AG09319 (cell line): ENCODE measurements at places on chromosomes 1 and 21.

- peak; percentile 46 for DNase-seq
Measured at GRCh38 chr1:178513278-178513983, 522 bp downstream of the TEX35 start.

DNA sequence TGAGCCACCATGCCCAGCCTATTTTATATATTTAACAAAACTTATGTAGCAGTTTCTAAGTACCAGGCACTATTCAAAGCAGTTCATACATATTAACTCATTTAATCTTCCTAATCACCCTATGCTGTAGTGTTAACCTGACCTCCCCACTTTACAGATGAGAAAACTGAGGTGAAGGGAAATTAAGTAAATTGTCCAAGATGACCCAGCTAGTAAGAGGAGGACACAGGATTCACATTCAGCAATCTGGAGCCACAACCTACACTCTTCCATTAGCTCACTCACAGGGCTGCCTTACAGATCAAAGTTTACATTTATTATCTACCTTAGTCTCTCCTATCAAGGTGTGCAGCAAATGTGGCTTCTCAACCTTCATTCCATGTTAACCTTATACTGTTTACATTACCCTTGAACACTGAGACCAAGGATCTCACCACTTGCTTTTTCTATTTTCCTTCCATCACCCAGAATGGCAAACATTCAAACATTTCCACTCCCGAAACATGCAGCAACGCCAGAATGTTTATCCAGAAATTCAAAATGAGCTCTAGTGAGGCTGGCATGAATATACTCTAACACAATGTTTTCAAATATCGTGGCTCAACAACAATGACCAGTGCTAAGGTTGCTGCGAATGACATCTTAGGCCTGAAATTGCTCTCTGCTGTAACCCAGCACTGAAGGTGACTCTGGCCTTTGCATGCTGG lies 24.5 kb downstream of the HIVEP3 start:
- DNase-seq: no peak

DNA sequence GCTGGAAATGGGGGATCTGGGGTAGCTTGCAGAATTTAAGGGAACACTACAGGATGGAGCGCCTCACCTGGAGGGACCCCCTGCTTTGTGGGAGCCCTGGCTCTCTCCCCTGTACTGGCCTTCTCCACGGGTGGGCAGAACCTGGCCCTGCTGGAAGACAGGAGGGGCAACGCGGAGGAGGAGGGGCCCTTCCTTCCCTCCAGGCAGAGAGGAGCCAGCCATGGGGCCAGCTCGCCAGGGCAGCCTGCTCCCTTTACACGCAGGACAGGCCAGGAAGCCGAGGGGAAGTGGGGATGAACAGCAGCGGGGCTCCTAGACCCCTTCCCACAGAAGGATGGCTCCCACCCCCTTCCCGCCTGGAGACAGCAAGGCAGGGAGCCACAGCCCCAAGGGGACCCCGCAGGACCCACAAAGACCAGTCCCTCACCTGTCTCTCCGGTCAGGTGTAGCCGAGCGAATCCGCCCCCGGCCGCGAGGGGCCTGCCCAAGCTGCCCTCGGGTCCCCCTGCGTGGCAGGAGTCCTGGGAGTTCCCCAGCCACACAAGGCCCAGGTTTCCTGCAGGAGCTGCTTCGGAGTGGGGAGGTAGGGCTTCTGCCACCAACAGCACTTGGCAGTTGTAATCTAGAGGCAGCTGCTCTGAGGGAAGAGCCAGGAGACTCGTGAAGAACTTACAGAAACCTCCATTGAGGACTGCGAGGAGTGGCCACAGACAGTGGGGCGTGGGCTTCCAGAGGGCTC lies 1.6 kb upstream of the SLC19A1 start:
- no peak for DNase-seq

- DNase-seq: no peak
Measured at GRCh38 chr1:223323491-223324484, 40.2 kb downstream of the SUSD4 start.

DNA sequence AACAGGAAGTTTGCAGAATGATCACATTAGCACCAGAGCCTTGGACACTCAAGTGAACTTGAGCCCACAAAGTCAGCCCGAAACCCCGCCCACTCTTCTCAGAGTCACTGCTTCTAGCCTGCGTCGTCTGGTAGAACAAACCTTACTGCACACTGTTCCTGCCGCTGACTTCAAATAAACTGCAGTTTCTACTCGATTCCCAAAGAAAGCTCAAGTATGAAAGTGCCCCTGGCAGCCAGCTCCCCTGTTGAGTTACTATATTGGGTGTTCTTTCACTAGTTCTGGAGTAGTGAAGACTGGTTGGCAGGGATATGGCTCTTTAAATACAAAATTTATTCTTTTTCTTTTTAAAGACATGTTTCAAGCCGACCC lies 164.7 kb downstream of the GALNT2 start:
- no peak for DNase-seq

DNA sequence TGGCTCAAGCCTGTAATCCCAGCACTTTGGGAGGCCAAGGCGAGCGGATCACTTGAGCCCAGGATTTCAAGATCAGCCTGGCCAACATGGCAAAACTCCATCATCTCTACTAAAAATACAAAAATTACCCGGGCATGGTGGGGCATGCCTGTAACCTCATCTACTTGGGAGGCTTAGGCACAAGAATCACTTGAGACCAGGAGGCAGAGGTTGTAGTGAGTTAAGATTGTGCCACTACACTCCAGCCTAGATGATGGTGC lies 12.0 kb downstream of the PALMD start:
- DNase-seq: no peak

DNA sequence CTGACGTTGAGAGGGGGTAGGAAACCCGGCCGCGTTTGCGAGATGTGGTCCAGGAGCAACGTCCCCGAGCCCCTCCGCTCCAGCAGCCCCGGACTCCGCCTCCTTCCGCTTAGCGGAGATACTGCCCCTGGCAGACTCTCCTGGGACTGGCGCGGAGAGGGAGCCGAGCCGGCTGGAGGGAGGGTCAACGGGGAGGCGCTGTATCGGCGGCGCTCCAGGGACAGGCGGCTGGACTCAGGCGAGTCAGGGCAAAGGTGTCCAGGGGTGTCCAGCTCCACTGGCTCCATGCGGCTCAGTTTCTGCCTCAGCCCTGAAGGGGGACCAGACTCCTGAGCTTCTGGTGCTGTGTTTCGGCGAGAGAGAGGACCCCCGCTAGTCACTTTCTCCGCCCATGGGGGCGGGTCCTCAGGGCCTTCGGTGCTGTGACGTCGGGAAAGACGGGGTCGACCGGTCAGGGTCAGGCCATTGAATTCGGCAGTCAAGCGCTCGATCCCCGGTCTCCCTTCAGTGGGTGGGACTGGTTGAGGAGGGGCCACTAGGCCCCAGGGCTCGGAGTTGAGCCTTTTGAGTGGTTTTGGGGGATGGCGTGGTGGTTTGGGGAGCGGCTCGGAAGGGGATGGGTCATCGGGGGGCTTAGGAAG lies 2.8 kb upstream of the LIX1L start:
- no peak for DNase-seq
